Activated naive CD4-positive, alpha-beta T cell treated with anti-CD3 and anti-CD28 coated beads, Interleukin-2, amount 10 ng/mL, durations not matched to agents 5 hours and 36 hours (primary cell): ENCODE measurements at places on chromosomes 5 and 9. TPM values are rescaled to one million over a fixed set of nuclear protein-coding genes. Genes with fewer than 3 reads are reported as not detected.

Gene CNTNAP3
- not detected for total RNA-seq

Gene N4BP3
- 3.4 TPM for total RNA-seq

Gene NR2F1-AS1
- not detected for total RNA-seq

Gene TOPORS
- total RNA-seq: 14.1 TPM

Gene BHMT2
- total RNA-seq: not detected

Gene DMRTA1
- total RNA-seq: not detected

Gene C9orf153
- not detected for total RNA-seq

Gene FOXE1
- 0.10 TPM for total RNA-seq

Gene CTNND2
- not detected for total RNA-seq

Gene RANBP3L
- not detected for total RNA-seq

Gene PDGFRB
- total RNA-seq: 3.2 TPM

Gene SOHLH1
- not detected for total RNA-seq

Gene NUDCD2
- total RNA-seq: 34.3 TPM

Gene C9orf50
- total RNA-seq: not detected

Gene GPR21
- total RNA-seq: 1.3 TPM

Gene TBC1D2
- 9.2 TPM for total RNA-seq

Gene ARHGEF39
- total RNA-seq: 14.5 TPM

Gene CDC25C
- total RNA-seq: 11.1 TPM

Gene HRH2
- 36.1 TPM for total RNA-seq

Gene OLFM1
- total RNA-seq: not detected

Gene IL13
- 4.9 TPM for total RNA-seq

Gene DEPDC1B
- total RNA-seq: 32.4 TPM

Gene LVRN
- not detected for total RNA-seq

Gene SPAAR
- not detected for total RNA-seq

Gene DNAJC18
- 7.3 TPM for total RNA-seq

Gene ACSL6
- 30.8 TPM for total RNA-seq

Gene TAF1L
- total RNA-seq: 0.03 TPM

Gene CDH6
- not detected for total RNA-seq

Gene PROB1
- 2.8 TPM for total RNA-seq

Gene GZMA
- 170 TPM for total RNA-seq

Gene SLIT3
- total RNA-seq: not detected

Gene GABRA1
- not detected for total RNA-seq

Gene TLX3
- not detected for total RNA-seq

Gene DOK3
- 2.1 TPM for total RNA-seq
